ENCODE measurements at places on chromosomes 6 and 20. TPM values are rescaled to one million over a fixed set of nuclear protein-coding genes. Genes with fewer than 3 reads are reported as not detected.

HS3ST5 gene
- not detected for total RNA-seq

CFB gene
- 0.86 TPM for total RNA-seq

TGM3 gene
- total RNA-seq: not detected

SLC44A4 gene
- total RNA-seq: not detected

SEL1L2 gene
- total RNA-seq: not detected

PHACTR2 gene
- 14.6 TPM for total RNA-seq

CAGE1 gene
- 0.11 TPM for total RNA-seq

GFRA4 gene
- not detected for total RNA-seq

DPPA5 gene
- total RNA-seq: not detected

All from Daoy (cell line).